Ovary (tissue), 10 donors: ENCODE measurements at places on chromosomes 5 and 9. TPM values are rescaled to one million over a fixed set of nuclear protein-coding genes. Genes with fewer than 3 reads are reported as not detected.
A peak's percentile ranks its signal among the peaks of the same experiment; 100 is the strongest.

GRCh38 chr5:17061973-17062470 lies 125.9 kb upstream of the MYO10 start:
- peak; percentile 29 for DNase-seq

DNA sequence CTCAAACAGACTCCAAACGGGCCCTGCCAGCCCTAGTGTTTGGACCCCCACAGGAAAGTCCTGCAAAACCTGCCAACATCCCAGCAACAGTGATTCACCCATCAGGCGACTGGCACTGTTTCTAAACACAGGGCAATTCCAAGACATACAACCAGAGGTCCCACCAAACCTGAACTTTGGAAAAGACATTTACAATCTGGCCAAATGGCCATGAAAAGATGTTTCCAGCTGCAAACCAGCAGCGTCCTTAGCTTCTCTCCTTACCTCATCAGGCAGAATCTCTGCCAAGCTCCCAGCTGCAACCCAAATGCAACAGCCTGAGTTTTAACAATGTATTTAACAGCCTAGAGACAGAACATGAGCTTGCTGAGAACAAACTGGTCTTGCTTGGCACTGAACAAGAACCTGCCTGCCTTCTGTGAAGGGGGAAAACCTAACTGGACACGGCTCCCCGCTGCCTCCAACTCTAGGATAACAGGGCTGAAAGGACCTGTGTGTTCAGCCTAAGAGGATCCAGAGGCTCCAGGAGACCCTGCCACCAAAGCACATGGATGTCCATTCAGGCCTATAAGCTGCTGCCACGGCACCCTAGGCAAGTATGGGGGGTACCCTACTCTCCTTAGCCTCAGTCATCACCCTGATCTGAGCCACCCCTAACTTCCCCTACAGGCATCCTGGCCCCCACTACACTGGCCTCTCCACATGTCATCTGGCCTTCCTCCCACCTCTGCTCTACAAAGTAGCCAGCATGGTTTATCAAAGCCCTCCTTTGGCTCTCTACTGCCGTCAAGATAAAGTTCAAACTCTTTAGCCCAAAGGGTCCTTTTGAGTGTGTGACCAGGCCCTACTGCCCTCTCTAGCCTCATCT lies 5.6 kb downstream of the P4HA2 start:
- peak; percentile 71 for DNase-seq

SPINK6 gene
- not detected for total RNA-seq

IL9 gene
- total RNA-seq = not detected

IGFBPL1 gene
- not detected for total RNA-seq

GRCh38 chr5:95621839-95622629 lies 2.1 kb downstream of the GPR150 start:
- DNase-seq = no peak

DNA sequence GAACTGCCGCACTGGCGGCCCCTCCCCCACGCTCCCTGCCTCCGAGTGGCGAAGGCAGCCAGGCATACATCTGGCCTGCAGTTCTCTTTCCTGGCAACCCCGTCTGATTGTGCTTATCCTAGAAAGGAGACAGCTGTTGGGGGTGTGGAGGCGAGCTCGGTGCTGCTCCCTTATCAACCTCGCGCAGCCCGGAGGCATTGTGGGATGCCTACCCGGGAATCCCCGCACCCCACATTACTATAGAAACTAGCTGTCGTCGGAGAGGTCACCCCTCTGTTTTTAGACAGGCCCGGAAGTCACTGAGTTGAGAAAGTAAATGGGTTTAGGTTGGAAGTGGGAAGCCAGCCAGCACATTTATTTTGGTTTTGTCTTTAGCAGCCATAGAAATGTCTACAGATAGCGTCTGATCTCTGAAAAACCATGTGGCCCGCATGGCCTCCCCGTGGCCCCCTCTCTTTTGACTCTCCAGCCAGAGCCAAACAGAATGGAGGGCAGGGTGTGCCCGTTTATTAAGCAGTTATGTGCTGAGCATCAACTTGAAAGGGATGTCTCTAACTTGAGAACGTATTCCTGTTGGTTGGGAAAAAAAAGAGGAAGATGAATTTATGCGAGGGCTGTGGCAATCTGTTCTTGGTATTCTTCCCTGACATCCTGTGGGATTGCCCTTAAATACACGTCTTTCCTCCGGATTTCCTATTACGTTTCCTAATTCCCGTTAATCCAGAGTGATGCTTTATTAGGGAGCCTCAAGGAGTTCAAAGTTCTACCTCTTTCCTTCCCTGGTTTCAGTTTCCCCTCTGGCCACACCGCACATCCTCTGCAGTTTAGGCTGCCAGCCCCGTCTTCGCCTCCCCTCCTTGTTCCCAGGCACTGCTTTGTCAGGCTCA lies 3.9 kb downstream of the STC2 start:
- peak; percentile 78 for DNase-seq

FGF10 gene
- total RNA-seq = 12.9 TPM

GRCh38 chr5:2997179-2997578 lies 245.7 kb upstream of the IRX2 start:
- no peak for DNase-seq

- no peak for DNase-seq
Observed at GRCh38 chr5:174259696-174260420, 214.4 kb downstream of the NSG2 start.

ABLIM3 gene
- 1.7 TPM for total RNA-seq

MARCHF11 gene
- total RNA-seq = not detected

RAB3C gene
- total RNA-seq = 0.35 TPM

- no peak for DNase-seq
Observed at GRCh38 chr5:140140435-140140834, 14.7 kb downstream of the IGIP start.

DNA sequence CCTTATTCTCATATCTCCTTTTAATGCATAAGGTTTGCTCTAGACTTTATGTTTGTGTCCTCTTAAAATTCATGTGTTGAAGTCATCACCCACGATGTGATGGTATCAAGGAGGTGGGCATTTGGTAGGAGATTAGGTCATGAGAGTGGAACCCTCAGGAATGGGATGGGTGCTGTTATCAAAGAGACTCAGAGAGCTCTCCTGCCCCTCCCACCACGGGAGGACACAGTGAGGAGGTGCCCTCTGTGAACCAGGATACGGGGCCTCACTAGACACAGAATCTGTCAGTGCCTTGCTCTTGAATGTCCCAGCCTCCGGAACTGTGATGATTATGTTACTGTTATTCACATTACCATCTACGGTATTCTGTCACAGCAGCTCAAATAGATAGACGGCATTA lies 359.0 kb downstream of the IRX1 start:
- no peak for DNase-seq

PCDH12 gene
- total RNA-seq = 1.4 TPM

PGM5 gene
- total RNA-seq = 36.2 TPM

GRCh38 chr5:171102877-171103610 lies 206.0 kb upstream of the TLX3 start:
- no peak for DNase-seq

DNA sequence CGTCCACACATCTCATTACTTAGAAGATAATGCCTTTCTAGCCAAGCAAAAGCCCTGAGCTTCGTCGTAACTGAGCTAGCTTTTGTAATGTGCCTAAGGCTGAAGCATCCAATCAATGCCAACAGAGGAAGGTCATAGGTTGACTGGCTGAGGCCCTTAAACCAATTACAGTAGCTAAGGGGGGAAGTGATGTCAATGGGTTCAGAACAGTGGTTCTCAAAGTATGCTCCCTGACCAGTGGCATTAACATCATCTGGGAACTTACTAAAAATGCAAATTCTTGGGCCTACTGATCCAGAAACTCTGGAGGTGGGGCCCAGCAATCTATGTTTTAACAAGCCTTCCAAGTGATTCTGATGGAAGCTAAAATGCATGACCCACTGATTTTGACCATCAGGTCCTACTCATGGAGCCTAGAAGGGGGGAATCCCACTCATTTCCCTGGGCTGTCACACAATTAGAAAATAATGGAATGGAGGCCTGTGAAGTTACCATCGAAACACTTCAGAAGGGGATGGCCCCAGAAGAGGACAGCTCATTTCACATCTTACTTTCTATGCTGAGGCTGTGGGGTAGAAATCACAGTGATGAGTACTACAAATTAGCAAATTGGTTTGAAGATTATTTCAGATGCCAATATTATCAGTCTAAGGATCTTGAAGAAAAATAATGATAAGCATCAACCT lies 4.8 kb upstream of the VLDLR start:
- no peak for DNase-seq

OTP gene
- total RNA-seq = not detected

DNA sequence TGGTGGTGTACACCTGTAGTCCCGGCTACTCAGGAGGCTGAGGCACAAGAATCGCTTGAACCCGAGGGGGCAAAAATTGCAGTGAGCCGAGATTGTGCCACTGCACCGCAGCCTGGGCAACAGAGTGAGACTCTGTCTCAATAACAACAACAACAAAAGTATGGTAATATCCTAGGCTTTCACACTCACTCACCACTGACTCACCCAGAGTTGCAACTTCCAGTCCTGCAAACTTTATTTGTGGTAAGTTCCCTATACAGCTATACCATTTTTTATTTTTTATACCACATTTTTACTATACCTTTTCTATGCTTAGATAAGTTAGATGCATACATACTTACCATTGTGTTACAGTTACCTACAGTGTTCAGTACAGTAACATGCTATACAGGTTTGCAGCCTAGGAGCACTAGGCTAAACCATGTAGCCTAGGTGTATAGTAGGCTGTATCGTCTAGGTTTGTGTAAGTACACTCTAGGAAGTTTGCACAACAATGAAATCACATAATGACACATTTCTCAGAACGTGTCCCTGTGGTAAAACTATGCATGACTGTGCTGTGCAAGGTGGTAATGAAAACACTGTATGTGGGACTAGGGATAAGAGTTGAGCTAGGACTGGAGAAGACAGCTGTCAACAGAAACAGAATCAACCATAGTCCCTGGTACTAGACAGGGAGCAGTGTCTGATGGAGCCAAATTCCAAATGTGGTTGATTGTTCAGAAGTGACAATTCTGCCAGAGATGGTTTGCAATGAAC lies 109.5 kb upstream of the RAD23B start:
- DNase-seq = no peak

SHISAL2B gene
- total RNA-seq = not detected

GRCh38 chr5:179142434-179143198 lies 82.4 kb downstream of the ZNF354C start:
- DNase-seq = no peak
